Activated gamma-delta T cell treated with Interleukin-2 at 50 U/mL for 16 hours (primary cell): ENCODE measurements at places on chromosomes 16 and 17.

- DNase-seq = no peak
Observed at GRCh38 chr17:15351925-15352324, 10.5 kb upstream of the TEKT3 start.

- no peak for DNase-seq
Observed at GRCh38 chr17:39648616-39649366, 11.8 kb downstream of the STARD3 start.

- DNase-seq = no peak
Observed at GRCh38 chr17:6328279-6328678, 106.6 kb downstream of the AIPL1 start.

GRCh38 chr16:66585481-66586239 lies 6.4 kb downstream of the CMTM2 start:
- no peak for DNase-seq

DNA sequence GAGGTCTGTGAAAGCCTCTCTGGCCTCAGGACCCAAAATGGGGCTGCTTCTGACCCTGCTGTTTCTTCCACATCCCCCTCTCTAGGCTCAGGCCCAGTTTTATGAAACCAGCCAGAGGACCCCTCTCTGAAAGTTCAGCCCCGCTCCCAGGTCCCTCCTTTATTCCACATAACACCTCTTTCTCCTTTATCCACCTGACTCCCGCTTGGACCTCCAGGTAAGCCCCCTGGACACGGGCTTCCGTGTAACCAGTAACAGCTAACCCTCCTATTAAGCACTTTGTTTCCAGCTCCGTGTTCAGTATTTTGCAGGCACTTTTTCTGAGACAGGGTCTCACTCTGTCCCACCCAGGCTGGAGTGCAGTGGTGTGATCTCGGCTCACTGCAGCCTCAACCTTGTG lies 37.4 kb downstream of the PSME3IP1 start:
- no peak for DNase-seq

GRCh38 chr16:660132-660458 lies 7.8 kb upstream of the RHOT2 start:
- no peak for DNase-seq
